Activated effector memory CD4-positive, alpha-beta T cell treated with Interleukin-2 at 50 U/mL for 16 hours (primary cell): ENCODE measurements at places on chromosomes 12 and 14.

DNA sequence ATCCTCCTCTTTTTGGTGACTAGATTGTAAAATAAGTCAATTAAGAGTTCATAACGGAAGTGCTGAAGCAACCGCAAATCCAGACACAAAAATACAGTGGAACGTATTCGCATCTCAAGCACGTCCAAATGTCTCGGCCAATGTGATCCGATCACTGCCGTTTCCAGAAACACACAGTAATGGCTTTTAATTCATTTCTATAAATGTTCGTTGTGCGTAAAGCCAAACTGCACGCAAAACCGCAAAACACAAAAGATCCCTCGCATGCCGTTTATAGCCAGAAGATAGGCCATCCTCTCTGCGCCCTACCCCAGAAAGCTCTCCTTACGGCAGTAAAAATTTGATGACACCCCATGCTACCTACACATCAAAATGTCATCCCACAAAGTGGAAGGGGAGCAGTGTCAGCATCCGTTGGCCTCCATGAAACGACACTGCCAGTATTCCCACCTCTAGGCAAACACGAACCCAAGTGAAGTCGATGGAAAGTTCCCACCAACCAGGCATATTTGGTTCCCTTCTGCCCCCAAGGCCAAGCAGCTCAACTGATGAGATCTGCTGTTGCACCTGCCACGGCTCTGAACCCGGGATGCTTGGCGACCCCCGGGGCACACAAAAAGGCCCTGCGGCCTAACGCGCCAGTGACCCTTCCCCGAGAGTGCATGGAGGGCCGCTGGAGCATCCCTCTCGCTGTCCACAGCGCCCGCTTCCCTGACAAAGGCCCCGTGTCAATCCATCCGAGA lies 1.4 kb downstream of the HECTD4 start:
- no peak for DNase-seq

DNA sequence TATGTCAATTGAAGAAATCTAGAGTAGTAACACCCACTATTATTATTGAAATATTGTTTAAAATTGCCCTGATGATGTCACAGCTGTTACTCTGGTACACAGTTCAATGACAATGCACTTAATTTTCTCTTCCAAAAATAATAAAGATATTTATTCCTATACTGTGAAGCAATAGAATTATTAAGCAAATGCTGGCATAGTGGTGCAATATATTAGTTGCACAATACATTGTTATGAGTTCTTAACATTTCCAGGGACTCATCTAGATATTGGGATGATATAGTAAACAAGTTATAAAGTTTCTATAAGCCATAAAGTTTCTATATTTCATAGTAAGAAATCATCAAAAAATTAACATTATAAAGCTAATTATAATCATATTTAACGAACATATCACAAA lies 897.8 kb downstream of the LRFN5 start:
- no peak for DNase-seq

GRCh38 chr14:92470215-92470614 lies 43.4 kb upstream of the RIN3 start:
- no peak for DNase-seq

DNA sequence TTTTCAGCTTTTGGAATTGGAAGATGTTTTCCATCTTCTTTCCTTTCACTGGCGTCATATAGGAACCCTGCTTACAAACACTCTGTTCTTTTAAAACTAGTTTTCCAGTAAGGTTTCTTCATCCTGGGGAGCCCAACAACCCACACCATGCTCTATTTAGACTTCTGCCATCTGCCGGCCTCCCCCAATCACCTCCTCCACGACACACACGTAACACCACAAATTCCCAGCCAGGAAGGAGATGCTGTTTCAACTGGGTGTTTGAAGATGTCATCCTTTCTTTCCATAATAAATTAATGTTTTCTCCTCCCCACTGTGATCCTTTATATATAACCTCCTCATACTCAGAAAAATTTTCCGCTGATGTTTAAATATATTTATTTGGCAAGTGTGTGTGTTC lies 231.4 kb upstream of the DDHD1 start:
- no peak for DNase-seq

GRCh38 chr14:33655421-33655820 lies 295.5 kb downstream of the EGLN3 start:
- DNase-seq, result no peak

- DNase-seq, result no peak
These were observed 33.3 kb downstream of the ATP2A2 start for GRCh38 chr12:110314308-110314707.

DNA sequence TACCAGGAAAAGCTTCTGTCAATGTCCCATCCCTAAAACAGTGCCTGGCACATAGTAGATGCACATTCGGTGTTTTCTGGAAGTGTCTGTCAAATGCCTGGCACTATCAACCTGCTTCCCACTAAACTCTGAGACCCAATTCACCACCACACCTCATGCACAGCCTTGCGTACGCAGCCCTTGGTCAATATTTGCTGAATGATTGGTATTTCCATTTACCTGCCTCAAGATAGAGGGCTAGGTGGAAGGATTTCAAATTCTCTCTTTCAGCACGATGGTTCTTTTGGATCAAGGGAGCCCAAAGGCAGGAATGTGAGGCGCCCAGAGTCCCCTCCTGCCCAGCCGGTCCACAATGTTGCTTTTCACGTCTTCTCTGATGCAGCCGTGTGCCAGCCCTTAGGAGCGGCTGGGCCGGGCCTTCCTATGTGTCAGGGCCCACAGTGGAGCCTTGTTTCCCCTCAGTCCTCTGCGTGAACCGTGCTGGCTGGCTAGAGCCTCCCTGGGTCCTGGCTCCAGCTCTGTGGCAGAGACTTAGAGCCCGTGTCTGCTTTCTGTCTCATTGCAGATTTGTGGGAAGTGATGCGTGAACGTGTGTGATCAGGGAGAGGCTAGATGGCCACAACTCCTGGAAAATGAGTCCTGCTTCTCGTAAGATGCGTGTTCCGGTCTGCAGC lies 99.9 kb upstream of the RFLNA start:
- DNase-seq, result no peak

DNA sequence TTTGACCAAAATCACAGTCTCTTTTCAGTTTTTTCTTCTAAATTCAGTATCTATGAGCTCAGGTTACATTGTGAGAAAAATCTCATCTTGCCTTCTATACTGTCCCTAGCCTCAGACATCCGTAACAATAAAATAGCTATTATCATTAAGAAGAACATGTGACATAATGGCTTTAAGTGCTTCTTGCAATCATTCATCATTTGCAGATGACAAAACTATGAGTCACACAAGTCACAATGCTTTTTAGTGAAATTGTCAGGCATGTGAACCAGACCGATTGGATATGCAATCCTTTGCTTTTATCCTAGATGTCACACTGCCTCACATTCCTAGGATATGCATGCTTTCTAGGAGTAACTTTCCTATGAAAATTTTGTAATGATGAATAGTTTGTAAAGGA lies 313.1 kb downstream of the SLC6A15 start:
- no peak for DNase-seq

DNA sequence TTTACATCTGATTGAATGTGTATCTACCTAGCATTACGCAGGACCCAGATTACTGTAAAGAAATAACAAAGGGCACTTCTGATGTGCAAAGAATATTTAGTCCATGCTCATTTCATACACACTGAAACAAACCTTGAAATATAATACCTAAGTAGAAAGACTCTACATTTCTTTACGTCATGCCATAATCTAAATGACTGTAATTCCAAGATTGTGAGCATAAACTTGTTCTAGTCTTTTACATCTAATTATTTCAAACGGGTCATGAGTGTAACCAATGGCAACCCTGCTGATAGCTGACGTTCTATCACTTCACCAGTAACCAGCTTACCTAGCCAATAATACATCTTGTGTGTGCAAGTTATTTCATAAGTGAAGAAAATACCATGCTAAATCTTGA lies 433.8 kb downstream of the PRKD1 start:
- DNase-seq, result no peak

GRCh38 chr12:63362791-63363190 lies 211.8 kb upstream of the AVPR1A start:
- DNase-seq, result no peak

DNA sequence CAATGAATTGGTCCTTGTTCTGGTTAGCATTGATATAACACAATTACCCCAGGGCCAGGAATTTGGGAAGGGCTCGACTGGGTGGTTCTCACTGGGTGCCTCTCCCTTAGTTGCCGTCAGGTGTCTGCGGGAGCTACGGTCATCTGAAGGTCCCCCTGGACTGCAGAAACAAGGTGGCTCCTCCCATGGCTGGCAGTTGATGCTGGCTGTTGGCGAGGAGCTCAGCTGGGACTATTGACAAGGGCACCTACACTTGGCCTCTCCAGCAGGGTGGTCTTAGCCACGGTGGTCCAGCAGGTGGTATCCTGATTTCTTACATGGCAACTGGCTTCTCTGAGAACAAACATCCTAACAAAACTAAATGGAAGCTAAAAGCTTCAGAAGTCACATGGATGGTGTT lies 41.0 kb upstream of the RGS6 start:
- no peak for DNase-seq

GRCh38 chr12:46617167-46617566 lies 208.6 kb downstream of the SLC38A4 start:
- no peak for DNase-seq

- DNase-seq, result no peak
These were observed 382.5 kb upstream of the ATP2B1 start for GRCh38 chr12:90090929-90091651.

DNA sequence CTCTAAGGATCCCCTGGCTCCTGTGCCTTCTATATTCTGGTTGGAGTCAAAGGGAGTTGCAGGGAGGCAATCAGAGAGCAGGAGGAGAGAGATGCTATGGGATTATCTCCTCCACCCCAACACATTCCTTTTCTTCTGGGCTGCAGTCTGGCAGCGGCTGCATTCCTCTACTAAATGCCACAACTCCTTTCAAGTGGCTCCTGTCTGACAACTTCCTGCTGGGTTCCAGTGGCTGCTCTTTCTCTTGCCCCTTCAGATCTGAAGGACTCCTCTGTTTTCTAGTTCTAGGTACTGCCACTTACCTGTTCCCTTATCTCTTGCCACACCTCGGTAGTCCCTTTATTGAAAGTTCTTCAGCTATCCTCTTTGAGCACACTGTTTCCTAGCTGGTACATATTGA lies 425.0 kb downstream of the SNAPC1 start:
- DNase-seq, result no peak

GRCh38 chr14:102457509-102457908 lies 52.1 kb downstream of the ANKRD9 start:
- no peak for DNase-seq

DNA sequence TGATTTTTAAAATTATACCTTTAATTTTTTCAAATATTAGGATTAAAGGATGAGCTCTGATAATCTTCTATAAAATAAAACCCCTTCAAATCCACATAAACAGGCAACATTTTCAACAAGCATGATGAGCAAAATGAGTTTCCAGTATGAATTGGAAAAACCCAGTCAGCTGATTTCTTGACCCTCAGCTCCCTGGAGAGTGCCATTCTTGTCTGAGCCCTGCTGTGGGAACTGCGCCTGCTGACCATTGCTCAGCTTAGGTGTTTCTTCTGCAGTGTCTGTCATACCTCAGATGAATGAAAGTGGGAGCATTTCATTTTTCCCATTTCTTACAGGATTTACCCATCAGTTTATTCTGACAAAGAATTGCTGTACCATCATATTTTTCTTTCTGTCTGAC lies 27.6 kb downstream of the MAPKAPK5 start:
- DNase-seq, result no peak

DNA sequence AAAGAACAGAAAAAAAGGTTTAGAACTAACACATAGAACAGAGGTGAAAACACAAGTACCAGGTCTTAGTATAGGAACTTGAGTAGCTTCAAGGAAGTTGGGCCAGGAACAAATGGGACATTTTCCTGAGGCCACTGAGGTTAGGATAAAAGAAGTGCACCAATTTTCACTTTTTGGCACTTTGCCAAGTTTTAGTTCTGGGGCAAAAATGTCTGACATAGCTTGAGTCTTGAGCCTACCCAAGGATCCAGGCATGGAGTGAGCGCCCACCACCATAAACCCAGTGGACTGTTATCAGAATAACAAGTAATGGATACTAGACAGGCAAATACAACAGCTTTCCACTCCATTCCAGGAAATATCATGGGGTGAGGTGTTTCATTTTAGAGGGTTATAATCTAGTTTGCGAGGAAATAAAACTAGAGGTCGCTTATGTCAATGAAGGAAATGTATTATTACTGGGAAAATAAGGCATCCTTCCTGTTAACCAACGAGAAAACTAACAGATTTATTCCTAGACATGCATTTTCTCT lies 199.7 kb upstream of the HMGA2 start:
- DNase-seq, result no peak

- DNase-seq, result no peak
These were observed 46.4 kb upstream of the CHST11 start for GRCh38 chr12:104410326-104410725.

DNA sequence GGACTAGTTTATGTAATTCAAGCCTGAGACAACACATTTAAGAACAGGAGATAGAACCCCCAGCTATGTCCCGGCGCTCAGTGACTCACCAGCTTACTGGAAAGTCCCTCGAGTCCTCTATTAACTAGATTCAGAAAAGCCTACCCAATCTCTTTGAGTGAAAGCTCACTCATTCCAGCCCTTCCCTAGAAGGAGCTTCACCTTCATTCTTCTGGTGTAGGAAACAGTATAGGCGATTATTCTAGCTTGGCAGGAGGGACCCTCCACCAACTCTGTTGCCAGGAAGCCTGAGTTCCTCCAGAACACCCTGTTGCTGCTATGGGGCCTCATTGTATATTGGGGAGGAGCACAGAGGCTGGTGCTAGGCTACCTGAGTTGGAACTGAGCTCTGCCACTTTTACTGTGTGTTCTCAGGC lies 57.2 kb upstream of the AEBP2 start:
- no peak for DNase-seq

DNA sequence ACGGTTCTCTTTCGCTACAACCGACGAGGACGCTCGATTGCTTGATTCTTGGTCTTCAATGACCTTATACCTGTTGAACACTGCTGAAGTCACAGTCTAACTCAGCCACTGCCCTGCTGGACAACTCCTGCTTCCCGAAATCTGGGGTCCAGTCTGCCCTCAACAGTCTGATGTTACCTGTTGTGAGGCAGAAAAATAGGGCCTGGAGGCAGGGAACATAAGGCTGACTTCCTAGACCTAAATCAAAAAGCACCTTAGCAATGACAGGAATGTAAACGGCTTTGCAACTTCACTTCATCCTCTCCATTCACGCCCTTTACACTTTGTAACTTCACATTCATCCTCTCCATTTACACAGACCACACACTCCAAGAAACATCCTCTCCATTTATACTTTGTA lies 597 bp upstream of the GLTP start:
- no peak for DNase-seq
